ENCODE measurements at places on chromosomes 1 and 21.

DNA sequence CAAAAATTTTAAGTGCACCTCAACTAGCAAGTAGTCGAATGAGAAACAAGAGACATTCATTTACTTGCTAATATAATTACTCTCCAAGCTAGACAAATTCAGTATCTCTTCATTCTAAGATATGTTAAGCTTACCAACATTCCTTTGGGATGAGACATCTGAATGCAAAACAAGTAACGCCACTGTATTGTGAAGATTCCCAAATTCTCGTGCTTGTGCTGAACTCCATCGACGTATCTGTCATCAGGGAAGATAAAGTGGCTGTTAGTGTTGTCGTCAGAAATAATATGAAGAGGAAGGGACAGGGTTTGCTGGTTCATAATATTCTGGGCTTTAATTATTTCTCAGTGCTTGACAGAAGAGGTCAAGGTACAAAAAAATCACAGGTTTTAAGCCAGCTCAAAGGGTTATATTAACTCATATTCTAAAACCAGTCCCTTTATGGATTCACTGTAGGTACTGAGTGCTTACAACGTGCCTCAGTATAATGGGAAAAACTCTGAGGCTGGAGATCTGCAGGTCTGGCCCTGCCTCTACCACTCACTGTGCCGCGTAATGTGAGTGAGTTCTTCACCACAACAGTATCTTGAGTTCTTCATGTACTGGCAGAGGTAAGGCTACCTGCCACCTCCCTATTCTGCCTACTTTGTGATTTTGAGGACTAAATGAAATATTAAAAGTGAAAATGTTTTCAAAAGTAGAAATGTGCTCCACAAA, 42.0 kb downstream of the PCSK9 start:
- DNase-seq: peak; percentile 84

GRCh38 chr1:210978316-210978973, 155.5 kb downstream of the KCNH1 start:
- no peak for DNase-seq

DNA sequence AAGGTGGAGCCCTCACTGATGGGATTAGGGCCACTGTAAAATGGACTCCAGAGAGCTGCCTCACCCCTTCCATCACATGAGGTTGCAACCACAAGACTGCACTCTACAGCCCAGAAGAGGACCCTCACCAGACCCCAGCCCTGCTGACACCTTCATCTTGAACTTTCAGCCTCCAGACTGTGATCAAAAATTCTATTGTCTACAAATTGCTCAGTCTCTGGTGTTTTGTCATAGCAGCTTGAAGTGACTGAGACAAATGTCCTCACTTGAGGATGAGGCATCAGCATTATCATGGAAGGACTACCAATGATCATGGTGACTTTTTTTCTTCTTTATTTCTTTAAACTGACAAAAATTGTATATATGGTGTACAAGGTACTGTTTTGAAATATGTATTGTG, 26.7 kb upstream of the TRIM17 start:
- no peak for DNase-seq

GRCh38 chr1:19877181-19877750, 4.9 kb upstream of the OTUD3 start:
- DNase-seq: no peak

DNA sequence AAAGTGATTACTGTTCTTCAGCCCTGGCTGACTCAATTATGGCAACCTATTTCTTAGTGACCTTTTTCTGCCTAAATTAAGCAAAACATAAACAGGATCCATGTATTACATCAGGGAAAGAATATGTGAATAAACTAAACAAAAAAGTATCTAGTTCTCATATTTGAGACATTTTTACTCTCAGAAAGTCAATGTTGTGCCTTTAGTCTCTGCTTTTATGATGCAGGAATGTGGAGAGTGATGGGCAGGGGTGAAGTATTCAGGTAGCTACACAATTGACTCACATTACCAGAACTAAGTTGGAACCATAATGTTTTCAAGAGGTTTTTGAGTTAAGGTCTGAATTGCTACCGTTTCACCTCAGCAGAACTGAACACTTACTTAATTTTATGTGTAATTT, 462.7 kb upstream of the CXADR start:
- DNase-seq: no peak

DNA sequence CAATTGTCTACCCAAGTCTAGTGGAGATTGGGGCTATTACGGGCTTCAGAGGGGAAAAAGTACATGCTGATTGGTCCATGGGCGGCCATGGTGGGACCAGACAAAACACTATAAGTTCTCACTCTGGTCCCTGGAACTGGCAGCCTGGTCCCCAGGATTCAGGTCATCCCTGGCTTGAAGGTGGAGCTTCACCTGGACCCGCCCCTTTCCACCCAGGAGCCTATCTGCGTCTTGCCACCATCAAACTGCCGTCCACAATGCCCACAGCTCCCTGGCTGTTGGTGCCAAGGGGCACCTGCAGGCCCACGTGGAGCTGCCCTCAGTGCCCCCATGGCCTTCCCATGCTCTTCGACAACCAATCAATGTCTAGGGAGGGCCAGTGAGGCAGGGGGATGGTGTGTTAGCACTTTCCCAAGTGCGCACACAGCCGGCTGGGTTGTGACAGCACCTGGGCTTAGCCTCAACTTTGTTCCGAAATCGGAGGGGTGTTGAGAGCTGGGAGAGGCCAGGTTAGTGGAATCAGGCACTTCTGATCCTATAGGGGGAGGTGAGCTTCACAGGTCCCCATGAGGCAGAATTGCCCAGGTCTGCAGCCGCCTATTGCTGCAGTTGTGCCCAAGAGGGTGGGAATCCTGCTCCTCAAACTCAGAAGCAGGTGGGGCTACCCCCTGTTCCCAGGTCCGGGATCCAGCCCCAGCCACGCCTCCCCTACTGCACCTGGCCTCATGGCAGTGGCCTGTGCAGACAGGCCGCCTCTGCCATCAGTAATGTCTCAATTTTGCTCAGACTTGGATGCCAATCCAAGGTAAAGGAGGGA, 1369.4 kb upstream of the PRMT6 start:
- no peak for DNase-seq

- peak; percentile 76 for DNase-seq
Observed at GRCh38 chr1:46288485-46289133, 14.8 kb downstream of the LRRC41 start.

DNA sequence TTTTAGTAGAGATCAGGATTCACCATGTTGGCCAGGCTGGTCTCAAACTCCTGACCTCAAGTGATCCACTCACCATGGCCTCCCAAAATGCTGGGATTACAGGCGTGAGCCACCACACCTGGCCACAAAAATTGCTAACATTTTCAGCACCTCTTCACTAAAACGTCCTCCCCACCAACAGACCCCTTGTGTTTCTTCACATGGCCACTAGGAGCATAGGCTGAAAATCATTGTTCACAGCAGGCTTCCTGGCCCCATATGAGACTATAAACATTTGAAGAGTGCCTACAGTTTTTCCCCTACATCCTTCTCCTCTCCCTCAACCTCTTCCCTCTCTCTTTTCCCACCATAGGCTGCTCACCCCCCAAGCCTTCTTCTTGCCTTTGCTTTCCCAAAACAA, 28.0 kb upstream of the SFPQ start:
- peak; percentile 34 for DNase-seq

DNA sequence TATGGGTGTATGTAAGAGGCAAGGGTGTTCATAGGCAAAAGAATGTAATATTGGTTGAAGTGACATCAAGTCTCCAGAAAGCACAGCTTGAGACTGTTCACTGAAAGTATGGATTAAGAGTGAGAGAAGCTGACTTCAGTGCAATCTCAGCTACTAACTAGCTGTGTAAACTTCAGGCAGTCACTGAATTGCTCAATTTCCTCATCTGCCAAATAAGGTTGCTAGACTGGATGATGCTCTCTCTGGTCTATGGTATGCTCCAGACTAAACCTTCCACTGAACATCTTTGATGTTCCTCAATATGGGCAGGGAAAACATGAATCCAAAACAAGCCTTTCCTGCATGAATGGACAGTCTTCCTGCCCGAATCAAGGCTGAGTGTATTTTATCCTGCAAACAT, 111.8 kb upstream of the USH2A start:
- no peak for DNase-seq

DNA sequence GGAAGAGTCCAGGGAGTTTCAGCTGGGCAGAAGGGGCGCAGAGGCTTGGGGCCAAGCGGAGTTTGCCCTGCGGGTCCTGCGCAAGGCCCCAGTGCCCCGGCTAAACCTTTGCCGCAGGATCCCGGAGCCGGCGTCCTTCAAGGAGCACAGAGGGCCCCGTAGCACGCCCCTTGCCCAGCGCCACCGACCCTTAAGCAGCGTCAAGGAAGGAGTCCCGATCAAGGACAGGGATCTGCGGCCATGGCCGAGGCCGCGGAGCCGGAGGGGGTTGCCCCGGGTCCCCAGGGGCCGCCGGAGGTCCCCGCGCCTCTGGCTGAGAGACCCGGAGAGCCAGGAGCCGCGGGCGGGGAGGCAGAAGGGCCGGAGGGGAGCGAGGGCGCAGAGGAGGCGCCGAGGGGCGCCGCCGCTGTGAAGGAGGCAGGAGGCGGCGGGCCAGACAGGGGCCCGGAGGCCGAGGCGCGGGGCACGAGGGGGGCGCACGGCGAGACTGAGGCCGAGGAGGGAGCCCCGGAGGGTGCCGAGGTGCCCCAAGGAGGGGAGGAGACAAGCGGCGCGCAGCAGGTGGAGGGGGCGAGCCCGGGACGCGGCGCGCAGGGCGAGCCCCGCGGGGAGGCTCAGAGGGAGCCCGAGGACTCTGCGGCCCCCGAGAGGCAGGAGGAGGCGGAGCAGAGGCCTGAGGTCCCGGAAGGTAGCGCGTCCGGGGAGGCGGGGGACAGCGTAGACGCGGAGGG, 520 bp downstream of the CLIC6 start:
- DNase-seq: no peak

GRCh38 chr1:219350172-219350931, 176.7 kb downstream of the LYPLAL1 start:
- peak; percentile 5 for DNase-seq

- no peak for DNase-seq
Observed at GRCh38 chr1:36706416-36706815, 223.7 kb upstream of the CSF3R start.

- peak; percentile 17 for DNase-seq
Observed at GRCh38 chr1:199182186-199182843, 543.5 kb downstream of the PTPRC start.

- DNase-seq: no peak
Observed at GRCh38 chr1:43861988-43862735, 71.4 kb upstream of the ARTN start.

GRCh38 chr1:56215771-56216170, 363.6 kb downstream of the PLPP3 start:
- peak; percentile 13 for DNase-seq

- DNase-seq: no peak
Observed at GRCh38 chr1:13799502-13800283, 99.7 kb downstream of the PRDM2 start.

DNA sequence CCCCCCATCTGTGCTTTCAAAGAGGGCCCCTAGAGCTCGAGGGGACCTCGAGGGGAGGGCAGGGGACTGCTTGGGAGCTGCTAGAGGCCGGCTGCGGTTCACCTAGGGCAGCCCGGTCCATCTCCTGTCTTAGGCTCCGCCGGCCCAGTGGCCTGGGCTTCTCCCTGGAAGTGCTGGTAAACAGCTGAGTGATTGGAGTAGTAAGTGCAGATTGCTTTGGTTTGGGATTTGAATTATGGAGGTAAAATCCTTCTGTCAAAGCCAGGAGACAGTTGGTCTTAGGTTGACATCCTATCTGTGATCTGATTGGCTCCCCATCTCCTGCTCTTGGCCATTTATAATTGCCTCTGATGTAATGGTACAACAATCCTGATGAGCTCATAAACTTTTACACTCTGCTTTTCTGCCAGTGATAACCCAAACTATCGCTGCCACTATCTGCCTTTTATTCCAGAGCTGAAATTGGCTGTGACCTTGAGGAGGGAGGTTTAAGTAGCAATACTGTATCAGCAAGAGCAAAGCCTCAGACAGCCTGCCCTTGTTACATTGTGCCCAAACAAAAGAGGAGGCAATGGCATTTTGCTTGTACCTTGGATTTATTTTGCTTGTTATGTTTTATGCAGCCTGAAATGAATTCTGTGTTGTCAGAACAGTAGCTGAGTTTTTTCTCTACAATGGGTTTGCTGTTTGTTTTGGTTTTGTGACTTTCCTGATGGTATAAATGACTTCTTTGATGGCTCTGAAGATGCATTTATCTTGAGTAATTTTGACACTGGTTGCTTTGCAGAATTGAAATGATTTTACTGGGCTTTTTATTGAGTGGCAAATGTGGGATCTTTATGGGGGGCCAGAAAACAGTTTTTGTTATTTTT, 2.4 kb downstream of the ARID1A start:
- peak; percentile 96 for DNase-seq

DNA sequence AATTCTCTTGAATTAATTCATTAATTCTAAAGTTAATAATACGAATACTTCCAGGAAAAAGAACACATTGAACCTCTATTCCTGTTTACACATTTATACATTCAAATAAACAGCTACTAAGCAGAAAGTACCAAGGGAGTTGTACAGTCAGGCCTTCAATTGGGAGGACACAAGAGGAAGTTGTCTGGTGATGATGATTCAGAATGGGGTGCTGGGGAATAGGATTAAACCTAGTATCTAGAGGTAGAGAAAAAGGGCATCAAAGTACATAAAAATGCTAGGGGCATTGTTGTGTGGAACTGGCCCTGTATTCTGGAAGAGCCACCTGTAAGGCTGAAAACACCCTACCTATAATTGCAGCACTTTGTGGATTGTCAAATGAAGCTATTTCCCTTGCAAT, 71.7 kb upstream of the MROH9 start:
- DNase-seq: no peak

GRCh38 chr1:70737125-70737524, 310.5 kb downstream of the PTGER3 start:
- no peak for DNase-seq

- DNase-seq: no peak
Observed at GRCh38 chr21:41869771-41870170, 9.4 kb downstream of the PRDM15 start.

- DNase-seq: no peak
Observed at GRCh38 chr1:234861761-234862160, 251.8 kb upstream of the IRF2BP2 start.

DNA sequence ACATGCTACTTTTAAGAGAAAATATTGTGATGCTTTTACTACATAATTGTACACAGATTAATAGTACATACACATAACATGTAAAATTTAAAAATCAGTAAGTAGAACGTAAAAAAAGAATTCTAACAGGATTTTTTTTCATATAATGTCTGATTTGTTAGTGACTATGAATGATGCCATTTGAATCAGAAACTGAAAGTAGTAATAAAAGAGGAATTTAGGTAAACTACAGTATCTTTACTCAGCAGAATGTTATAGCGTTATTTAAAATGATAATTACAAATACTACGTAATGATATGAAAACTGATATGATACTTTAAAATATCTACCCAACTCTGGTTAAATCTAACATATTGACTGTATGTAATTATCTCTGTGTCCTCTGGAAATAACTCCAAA, 116.1 kb downstream of the DENND1B start:
- no peak for DNase-seq

Measured in cardiac fibroblast (primary cell).